IMR-90 (cell line): ENCODE measurements at places on chromosomes 5 and 9. TPM values are rescaled to one million over a fixed set of nuclear protein-coding genes. Genes with fewer than 3 reads are reported as not detected.
A peak's percentile ranks its signal among the peaks of the same experiment; 100 is the strongest.

TSSK1B gene
- under 0.01 and 0.18 TPM in 2 replicates for total RNA-seq

PNPLA7 gene
- under 0.01 TPM in 2 replicates for total RNA-seq

PCDHGA1 gene
- 0.83 and 0.90 TPM in 2 replicates for total RNA-seq

BHMT2 gene
- total RNA-seq: 0.36 and 0.56 TPM in 2 replicates

ZNF367 gene
- total RNA-seq: 2.7 and 4.7 TPM in 2 replicates

GRCh38 chr9:32344551-32345182 is 39.8 kb upstream of the ACO1 start:
- peak overlapping the region; percentile 23 for H3K4me3 ChIP-seq
- H3K27me3 ChIP-seq: no peaks in the 10 kb centered on the region
- peak; percentile 11 for DNase-seq
- H3K4me1 ChIP-seq: no peaks in the 10 kb centered on the region
- H3K27ac ChIP-seq: no peak overlapping the region
- no peaks in the 10 kb centered on the region for H3K36me3 ChIP-seq

- no peaks in the 10 kb centered on the region for H3K36me3 ChIP-seq
- peaks cover 3% of the 10 kb centered on the region; the same call in 1 of the 2 replicates for H3K4me1 ChIP-seq
- DNase-seq: no peak
- H3K27ac ChIP-seq: no peak overlapping the region
- H3K27me3 ChIP-seq: no peaks in the 10 kb centered on the region
Observed at GRCh38 chr5:155915601-155916000, 411.4 kb upstream of the SGCD start.

DNA sequence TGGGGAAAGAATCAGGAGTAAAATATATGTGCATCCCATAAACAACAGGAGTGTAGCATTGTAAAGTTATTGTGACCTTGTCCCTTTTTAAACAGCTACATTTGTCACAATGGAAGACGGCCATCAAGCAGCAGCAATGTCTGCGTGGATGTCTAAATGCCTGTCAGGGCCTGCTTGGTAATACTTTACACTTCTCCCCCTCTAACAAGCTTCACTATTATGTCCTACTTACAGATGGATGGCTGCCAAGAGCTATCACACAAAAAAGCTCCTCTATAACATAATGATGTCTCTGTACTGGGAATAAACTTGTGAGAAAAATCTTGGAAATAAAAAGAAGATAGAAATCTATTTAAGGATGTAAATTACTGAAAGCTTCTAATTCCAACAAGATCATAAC is 213.0 kb downstream of the FBXL17 start:
- H3K27me3 ChIP-seq: no peaks in the 10 kb centered on the region
- H3K4me3 ChIP-seq: no peak overlapping the region
- DNase-seq: no peak
- no peaks in the 10 kb centered on the region for H3K4me1 ChIP-seq
- H3K27ac ChIP-seq: no peak overlapping the region

GRCh38 chr5:73443829-73444498 is 4.6 kb downstream of the FOXD1 start:
- peak overlapping the region; percentile 37 for H3K4me3 ChIP-seq
- DNase-seq: no peak
- peaks cover 8% of the 10 kb centered on the region; the same call in 1 of the 2 replicates for H3K36me3 ChIP-seq
- peaks cover 15% of the 10 kb centered on the region for H3K4me1 ChIP-seq
- no peaks in the 10 kb centered on the region for H3K27me3 ChIP-seq
- H3K27ac ChIP-seq: peak overlapping the region; percentile 44

DNA sequence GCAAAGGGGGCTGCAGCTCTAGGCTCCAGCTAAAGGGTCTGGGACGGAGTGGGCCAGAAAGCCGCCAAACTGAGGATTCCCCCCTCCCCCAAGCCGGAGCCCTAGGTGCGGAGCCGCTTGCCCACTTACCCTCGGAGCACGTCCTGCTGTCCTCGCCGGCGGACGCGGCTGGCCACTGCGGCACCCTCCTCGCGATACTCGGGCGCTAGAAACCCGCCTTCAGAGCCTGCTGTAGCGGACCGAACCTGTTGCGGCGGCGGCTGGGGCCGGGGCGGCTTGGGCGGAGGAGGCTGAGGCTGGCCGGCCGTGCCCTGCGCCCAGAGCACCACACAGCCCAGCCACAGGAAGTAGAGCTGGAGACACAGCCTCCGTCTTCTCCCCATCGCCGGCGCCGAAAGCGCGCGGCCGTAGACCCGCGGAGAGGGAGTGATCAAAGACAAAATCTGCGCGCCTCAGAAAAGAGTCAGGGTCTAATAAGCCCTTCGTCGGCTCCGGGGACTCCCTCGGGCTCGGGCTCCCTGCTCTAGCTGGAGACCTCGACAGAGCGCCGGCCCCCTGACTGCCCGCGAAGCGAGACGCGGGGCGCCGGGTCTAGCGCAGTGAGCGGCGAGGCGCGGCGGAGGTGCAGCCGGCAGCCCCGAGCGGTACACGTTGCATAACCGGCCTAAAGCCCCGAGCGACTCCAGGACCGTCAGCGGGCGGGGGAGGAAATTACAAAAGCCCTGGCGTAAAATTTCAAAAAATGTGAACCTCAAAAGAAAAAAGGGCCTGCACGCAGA is 635 bp downstream of the FBN2 start:
- H3K27me3 ChIP-seq: no peaks in the 10 kb centered on the region
- peaks cover 12% of the 10 kb centered on the region for H3K36me3 ChIP-seq
- DNase-seq: peak; percentile 55
- H3K4me3 ChIP-seq: peak overlapping the region; percentile 81
- H3K27ac ChIP-seq: peak overlapping the region; percentile 63

- no peaks in the 10 kb centered on the region for H3K4me1 ChIP-seq
- H3K27me3 ChIP-seq: no peaks in the 10 kb centered on the region
- no peak overlapping the region for H3K4me3 ChIP-seq
- DNase-seq: no peak
- H3K36me3 ChIP-seq: no peaks in the 10 kb centered on the region
- H3K27ac ChIP-seq: no peak overlapping the region
Observed at GRCh38 chr9:125088752-125089151, 54.6 kb downstream of the SCAI start.

GRCh38 chr9:97529363-97530076 is 28.1 kb downstream of the TMOD1 start:
- H3K27me3 ChIP-seq: no peaks in the 10 kb centered on the region
- DNase-seq: peak; percentile 43

- H3K36me3 ChIP-seq: no peaks in the 10 kb centered on the region
- no peak overlapping the region for H3K27ac ChIP-seq
- no peak overlapping the region for H3K4me3 ChIP-seq
- DNase-seq: peak; percentile 33
- H3K27me3 ChIP-seq: no peaks in the 10 kb centered on the region
Observed at GRCh38 chr9:116674210-116674980, 12.7 kb upstream of the TRIM32 start.

- DNase-seq: peak; percentile 38
- H3K4me1 ChIP-seq: peaks cover 2% of the 10 kb centered on the region; the same call in 1 of the 2 replicates
- H3K36me3 ChIP-seq: no peaks in the 10 kb centered on the region
- H3K4me3 ChIP-seq: no peak overlapping the region
- no peaks in the 10 kb centered on the region for H3K27me3 ChIP-seq
- no peak overlapping the region for H3K27ac ChIP-seq
Observed at GRCh38 chr9:17519761-17520160, 59.1 kb upstream of the SH3GL2 start.

DNA sequence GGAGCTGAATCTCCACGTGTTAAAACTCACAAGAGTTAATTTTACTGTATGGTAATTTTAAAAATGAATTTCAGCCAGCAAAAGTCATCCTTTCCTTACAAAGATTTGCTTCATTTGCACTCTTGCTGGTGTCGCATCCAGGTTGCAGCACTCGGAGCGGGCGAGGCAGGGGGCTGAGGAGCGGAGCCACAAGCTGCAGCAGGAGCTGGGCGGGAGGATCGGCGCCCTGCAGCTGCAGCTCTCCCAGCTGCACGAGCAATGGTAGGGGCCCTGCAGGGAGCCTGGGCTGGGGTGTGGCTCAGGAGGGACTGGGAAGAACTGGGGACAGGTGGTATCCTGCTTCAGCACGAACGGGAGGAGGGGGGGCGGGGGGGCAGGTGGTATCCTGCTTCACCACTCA is 27.1 kb downstream of the HNRNPH1 start:
- no peaks in the 10 kb centered on the region; the same call in 1 of the 2 replicates for H3K4me1 ChIP-seq
- no peak overlapping the region for H3K4me3 ChIP-seq
